ENCODE measurements at places on chromosomes 11 and 22. TPM values are rescaled to one million over a fixed set of nuclear protein-coding genes. Genes with fewer than 3 reads are reported as not detected.
A peak's percentile ranks its signal among the peaks of the same experiment; 100 is the strongest.

GRCh38 chr11:21323617-21324016 is 654.2 kb downstream of the NELL1 start:
- no peak for DNase-seq

DNA sequence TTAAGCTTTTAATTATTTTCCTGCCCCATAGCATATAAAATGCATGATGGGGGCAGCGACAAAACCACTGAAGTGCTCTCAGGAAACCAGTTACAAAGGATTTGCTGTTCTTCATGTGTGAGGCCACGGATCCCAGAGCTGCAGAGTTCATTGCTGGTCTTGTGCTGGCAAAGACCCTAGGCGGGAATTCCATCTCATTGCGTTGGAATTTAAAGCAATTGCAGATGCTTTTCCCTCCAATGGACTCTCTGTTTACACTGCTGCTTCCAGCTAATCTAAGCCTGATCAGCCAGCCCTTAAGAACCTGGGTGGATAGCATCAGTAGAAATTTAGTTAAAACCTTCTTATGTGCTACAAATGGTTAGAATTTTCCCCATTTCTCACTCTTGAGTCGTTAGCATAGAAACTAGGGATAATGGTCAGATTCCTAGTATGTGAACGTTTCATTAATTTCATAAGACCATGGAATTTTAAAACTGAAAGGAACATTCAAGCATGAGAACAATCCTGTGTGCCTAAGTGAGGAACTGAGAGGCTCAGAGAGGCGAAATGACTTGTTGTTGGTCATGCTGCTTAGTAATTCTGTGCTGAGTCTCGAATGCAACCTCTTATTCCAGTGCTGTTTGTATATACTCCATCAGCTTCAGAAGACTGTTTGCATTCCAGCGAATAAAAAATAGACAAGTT is 36.1 kb upstream of the ADSL start:
- DNase-seq: peak; percentile 50

GRCh38 chr22:39498802-39499201 is 3.3 kb upstream of the MIEF1 start:
- DNase-seq: no peak

DNA sequence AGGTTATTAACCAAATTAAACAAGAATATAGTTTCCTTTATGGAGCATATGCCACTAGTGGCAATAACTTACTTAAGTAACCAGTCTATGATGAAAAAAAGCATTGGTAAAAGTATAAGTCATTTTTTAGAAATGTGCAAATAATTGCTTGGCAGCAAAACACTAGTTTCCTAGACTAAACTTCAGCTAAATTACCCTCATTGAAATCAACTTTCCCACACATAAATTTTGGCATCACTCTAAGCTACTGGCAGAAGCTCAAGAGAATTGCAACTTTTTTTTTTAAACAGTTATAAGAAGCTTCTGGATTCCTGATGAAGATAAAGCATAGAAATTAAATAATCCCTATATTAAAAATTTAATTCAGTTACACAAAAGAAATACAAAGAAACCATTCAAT is 12.5 kb downstream of the CCDC34 start:
- DNase-seq: no peak

Gene TSPAN18
- total RNA-seq: 32.2 TPM

Gene ADM
- total RNA-seq: 28.2 TPM

Gene MS4A6E
- total RNA-seq: not detected

Gene RBM4
- total RNA-seq: 96.0 TPM

Measured in urinary bladder (tissue), 4 donors.